ENCODE measurements at places on chromosomes 16 and 17. TPM values are rescaled to one million over a fixed set of nuclear protein-coding genes. Genes with fewer than 3 reads are reported as not detected.

The RNF222 gene
- total RNA-seq: not detected

The TEKT1 gene
- not detected for total RNA-seq

The NLGN2 gene
- total RNA-seq: 5.0 TPM

The FBXO39 gene
- total RNA-seq: not detected

The CMTM2 gene
- not detected for total RNA-seq

The TNRC6A gene
- total RNA-seq: 32.8 TPM

The PYCARD gene
- total RNA-seq: 119 TPM

The SGCA gene
- total RNA-seq: 0.89 TPM

The KRTAP17-1 gene
- not detected for total RNA-seq

The CLN3 gene
- total RNA-seq: 123 TPM

The MAPT gene
- total RNA-seq: 0.37 TPM

The CRK gene
- 74.5 TPM for total RNA-seq

The OR2C1 gene
- total RNA-seq: not detected

The TAC4 gene
- total RNA-seq: not detected

The MYL11 gene
- total RNA-seq: 1.1 TPM

The GNAO1 gene
- 10.8 TPM for total RNA-seq

The KRT33B gene
- not detected for total RNA-seq

The UQCRC2 gene
- 477 TPM for total RNA-seq

The CA4 gene
- total RNA-seq: 397 TPM

The KRTAP4-4 gene
- total RNA-seq: not detected

The GRB2 gene
- total RNA-seq: 126 TPM

The SPECC1 gene
- total RNA-seq: 53.5 TPM

The SHBG gene
- 0.64 TPM for total RNA-seq

The PRRT2 gene
- total RNA-seq: 1.4 TPM

The P2RX1 gene
- total RNA-seq: 4.8 TPM

The NHERF2 gene
- 64.0 TPM for total RNA-seq

The CDH1 gene
- 519 TPM for total RNA-seq

The HAS3 gene
- total RNA-seq: 19.9 TPM

The ACTG1 gene
- total RNA-seq: 4,489 TPM

The KRTAP2-1 gene
- not detected for total RNA-seq

The TMEM238L gene
- 68.8 TPM for total RNA-seq

The SHCBP1 gene
- total RNA-seq: 25.1 TPM

The CACNG4 gene
- 0.35 TPM for total RNA-seq

The CDH5 gene
- total RNA-seq: 15.2 TPM

The MMP25 gene
- total RNA-seq: 0.44 TPM

The DNAI2 gene
- not detected for total RNA-seq

The SUZ12 gene
- total RNA-seq: 29.4 TPM

The ITGB4 gene
- 272 TPM for total RNA-seq

The KLHL10 gene
- not detected for total RNA-seq

The SCRN2 gene
- 40.0 TPM for total RNA-seq

The PRSS8 gene
- 347 TPM for total RNA-seq

The CTRB1 gene
- total RNA-seq: 19.1 TPM

The ENDOV gene
- 19.1 TPM for total RNA-seq

The GRAP gene
- total RNA-seq: 0.93 TPM

The CES1 gene
- total RNA-seq: 9.1 TPM

The PSME3 gene
- total RNA-seq: 163 TPM

The AANAT gene
- total RNA-seq: not detected

The SLC12A3 gene
- not detected for total RNA-seq

The TK1 gene
- 37.7 TPM for total RNA-seq

The OMG gene
- 0.40 TPM for total RNA-seq

The CHAD gene
- total RNA-seq: 1.8 TPM

The PRSS27 gene
- 0.15 TPM for total RNA-seq

The CLCN7 gene
- 61.5 TPM for total RNA-seq

The GP1BA gene
- total RNA-seq: not detected

The SLC7A6OS gene
- 15.2 TPM for total RNA-seq

The PARN gene
- total RNA-seq: 24.2 TPM

The NAGS gene
- total RNA-seq: 14.0 TPM
